ENCODE measurements at places on chromosomes 2 and 18. TPM values are rescaled to one million over a fixed set of nuclear protein-coding genes. Genes with fewer than 3 reads are reported as not detected.

FBLN7 gene
- total RNA-seq, result 1.0 TPM

DES gene
- 5.0 TPM for total RNA-seq

PLEKHH2 gene
- total RNA-seq, result 1.2 TPM

FLACC1 gene
- not detected for total RNA-seq

MAP2 gene
- 4.9 TPM for total RNA-seq

SPATA3 gene
- not detected for total RNA-seq

TYMS gene
- total RNA-seq, result 80.9 TPM

AQP4 gene
- not detected for total RNA-seq

UGT1A3 gene
- total RNA-seq, result not detected

GALNT1 gene
- total RNA-seq, result 33.3 TPM
